ENCODE measurements at places on chromosomes 6 and 20. TPM values are rescaled to one million over a fixed set of nuclear protein-coding genes. Genes with fewer than 3 reads are reported as not detected.

GRCh38 chr6:10397756-10398445, 17.0 kb downstream of the TFAP2A start:
- no peak for DNase-seq

GRCh38 chr6:145602726-145603326, 132.5 kb downstream of the EPM2A start:
- no peak for DNase-seq

GRCh38 chr20:36461600-36462439, 79.5 kb upstream of the MYL9 start:
- peak; percentile 74 for DNase-seq

DNA sequence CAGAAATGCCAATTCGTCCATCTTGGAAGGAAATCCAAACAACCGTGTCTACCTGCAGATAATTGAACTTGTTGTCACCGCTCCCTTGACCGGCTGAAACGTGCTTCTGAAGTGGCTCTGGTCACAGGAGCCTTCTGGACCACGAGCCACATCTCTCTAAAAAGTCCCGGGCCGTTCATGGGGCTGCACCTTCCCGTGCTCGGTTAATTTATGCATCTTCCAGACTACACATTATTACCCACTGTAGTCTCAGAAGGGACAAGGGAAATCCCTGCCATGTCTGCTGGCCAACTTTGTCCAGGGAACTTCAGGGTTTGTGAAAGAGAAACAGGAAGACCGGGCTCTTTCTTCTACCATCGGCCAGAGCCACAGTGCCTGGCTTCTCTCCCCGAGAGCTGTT, 63.4 kb upstream of the MPC1 start:
- no peak for DNase-seq

Gene UNC5CL
- total RNA-seq, result 3.0 TPM

All from tongue (tissue), 3 donors.